ENCODE measurements at places on chromosomes 7 and 10.
A peak's percentile ranks its signal among the peaks of the same experiment; 100 is the strongest.

DNA sequence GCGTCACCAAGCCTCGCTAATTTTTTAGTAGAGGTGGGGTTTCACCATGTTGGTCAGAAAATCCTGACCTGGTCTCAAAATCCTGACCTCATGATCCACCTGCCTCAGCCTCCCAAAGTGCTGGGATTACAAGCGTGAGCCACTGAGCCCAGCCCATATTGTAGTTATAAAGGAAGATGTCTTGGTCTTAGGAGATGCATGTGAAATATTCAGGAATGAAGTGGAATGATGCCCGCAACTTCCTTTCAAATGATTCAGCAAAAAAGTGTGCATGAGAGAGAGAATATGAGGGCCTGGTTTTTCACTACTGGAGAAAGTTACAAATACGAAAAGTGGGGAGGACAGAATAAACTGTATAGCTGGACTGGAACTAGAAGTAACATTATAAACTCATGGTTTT lies 15.9 kb downstream of the TMEM209 start:
- no peak for DNase-seq

GRCh38 chr10:59310324-59310914 lies 51.9 kb downstream of the FAM13C start:
- DNase-seq = no peak

GRCh38 chr10:96986200-96986856 lies 154.2 kb downstream of the LCOR start:
- DNase-seq = no peak

DNA sequence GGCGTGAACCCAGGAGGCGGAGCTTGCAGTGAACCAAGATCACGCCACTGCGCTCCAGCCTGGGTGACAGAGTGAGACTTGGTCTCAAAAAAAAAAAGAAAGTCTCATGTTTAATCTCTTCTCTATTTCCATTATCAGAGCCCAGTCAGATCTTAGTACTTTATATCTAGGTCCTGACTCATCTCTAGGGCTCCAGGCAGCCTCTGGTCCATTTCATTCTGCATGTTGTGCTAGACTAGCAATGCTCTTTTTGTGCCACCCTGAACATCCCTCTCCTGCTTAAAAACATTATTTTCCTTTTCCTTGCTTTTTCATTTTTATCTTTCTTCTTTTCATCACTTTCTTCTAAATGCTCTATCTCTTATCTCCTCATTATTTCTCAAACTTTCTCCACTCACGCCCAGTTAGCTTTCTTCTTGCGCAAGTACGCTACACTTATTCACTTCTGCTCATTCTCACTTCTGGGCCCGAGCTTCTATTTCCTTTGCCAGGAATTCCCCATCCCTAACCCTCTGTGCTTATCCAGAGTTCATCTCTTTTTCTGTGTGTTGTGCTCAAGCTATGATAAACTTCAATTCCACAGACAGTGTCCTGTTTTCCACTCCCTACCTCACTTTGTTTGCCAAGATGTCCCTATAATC lies 63.9 kb downstream of the BTAF1 start:
- no peak for DNase-seq

DNA sequence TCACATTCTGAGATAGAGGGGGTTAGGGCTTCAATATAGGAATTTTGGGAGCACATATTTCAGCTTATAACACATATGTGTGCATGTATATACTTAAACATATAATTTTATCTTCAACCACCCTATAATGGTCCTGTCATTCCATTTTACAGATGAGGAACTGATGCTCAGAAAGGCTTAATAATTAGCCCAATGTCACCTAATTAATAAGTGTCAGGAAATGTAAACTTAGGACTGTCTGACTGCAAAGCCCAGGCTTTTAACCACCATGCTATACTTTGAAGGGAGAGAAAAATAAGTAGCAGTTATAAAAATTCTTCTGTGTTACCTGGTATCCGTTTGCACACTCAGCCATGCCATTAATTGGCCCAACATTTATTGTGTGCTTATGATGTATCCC lies 172.6 kb downstream of the SKIDA1 start:
- DNase-seq = no peak

DNA sequence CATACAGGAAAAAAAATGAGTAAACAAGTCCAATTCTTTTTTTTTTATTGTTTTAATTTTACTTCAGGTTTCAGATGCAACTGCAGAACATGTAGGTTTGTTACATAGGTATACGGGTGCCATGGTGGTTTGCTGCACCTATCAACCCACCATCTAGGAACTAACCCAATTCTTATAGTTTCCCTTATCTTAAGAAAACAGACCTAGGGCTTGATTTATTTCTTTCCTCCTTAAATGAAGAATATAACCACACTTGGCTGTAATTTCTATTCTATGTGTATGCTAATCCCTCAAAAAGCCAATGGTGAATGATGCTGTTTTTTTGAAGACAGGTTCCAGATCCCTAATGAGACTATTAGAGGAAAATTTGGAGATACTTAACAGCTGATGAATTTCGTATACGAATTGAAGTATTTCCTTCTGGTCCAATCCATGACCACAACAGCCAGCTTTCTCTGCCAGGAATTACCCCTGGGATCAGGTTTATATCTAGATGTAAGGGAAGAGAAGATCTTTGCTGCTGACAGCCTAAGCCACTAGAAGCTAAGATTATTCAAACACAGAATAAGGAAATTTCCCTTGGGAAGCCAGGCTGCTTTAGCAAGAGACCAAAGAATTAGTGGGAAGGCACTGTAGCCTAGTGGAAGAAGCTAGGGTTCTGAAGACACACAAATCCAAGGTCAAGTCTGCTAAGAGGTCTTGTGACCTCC lies 115.8 kb downstream of the INHBA start:
- DNase-seq = peak; percentile 29

GRCh38 chr10:10642189-10642588 lies 375.5 kb upstream of the CELF2 start:
- no peak for DNase-seq

- no peak for DNase-seq
Measured at GRCh38 chr10:11011984-11012383, 5.7 kb upstream of the CELF2 start.

DNA sequence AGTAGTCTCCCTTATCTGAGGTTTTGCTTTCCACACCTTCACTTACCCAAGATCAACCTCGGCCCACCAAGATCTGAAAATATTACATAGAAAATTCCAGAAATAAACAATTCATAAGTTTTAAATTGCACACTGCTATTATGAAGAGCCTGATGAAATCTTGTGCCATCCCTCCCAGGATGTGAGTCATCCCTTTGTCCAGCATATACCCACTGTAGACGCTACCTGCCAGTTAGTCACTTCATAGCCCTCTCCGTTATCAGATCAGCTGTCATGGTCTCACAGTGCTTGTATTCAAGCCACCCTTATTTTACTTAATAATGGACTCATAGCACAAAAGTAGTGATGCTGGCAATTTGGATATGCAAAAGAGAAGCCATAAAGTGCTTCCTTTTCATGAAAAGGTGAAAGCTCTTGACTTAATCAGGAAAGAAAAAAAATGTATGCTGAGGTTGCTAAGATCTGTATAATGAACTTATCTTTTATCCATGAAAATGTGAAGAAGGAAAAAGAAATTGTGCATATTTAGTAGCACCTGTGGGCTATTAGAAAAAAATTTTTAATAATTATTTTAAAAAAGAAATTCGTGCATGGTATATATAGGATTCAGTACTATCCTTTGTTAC lies 9.8 kb upstream of the MRPS16 start:
- peak; percentile 83 for DNase-seq

GRCh38 chr7:135758531-135758932 lies 9.9 kb upstream of the FAM180A start:
- DNase-seq = no peak

Data from OCI-M1 (cell line).